Natural killer cell (primary cell): ENCODE measurements at places on chromosomes 4 and X. TPM values are rescaled to one million over a fixed set of nuclear protein-coding genes. Genes with fewer than 3 reads are reported as not detected.

DNA sequence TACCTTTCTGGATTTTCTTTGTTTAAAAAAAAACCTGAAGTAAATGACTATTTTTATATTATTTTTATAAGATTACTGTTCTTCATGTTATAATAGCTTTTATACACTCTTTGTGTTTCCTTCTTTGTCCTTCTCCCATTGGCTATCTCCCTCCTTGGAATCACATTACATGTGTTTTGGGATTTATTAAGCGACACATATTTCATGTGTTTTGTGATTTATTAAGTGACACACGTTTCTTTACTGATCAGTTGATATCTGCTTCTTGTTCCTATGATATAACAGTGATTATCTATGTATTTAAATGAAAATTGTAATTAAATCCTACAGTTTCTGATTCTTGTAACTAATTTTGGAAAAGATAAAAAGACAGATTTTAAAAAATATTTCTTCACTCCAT lies 817.3 kb upstream of the AGA start:
- DNase-seq = no peak
- no peaks in the 10 kb centered on the region for H3K4me1 ChIP-seq
- H3K27me3 ChIP-seq = no peaks in the 10 kb centered on the region
- no peaks in the 10 kb centered on the region for H3K36me3 ChIP-seq
- no peak overlapping the region for H3K4me3 ChIP-seq
- H3K27ac ChIP-seq = no peak overlapping the region

SPACA5 gene
- total RNA-seq = not detected

- no peaks in the 10 kb centered on the region for H3K27me3 ChIP-seq
- H3K36me3 ChIP-seq = no peaks in the 10 kb centered on the region
- DNase-seq = no peak
- no peak overlapping the region for H3K4me3 ChIP-seq
- no peak overlapping the region for H3K27ac ChIP-seq
These were observed 34.8 kb downstream of the ASMT start for GRCh38 chrX:1649621-1650020.

HHIP gene
- not detected for total RNA-seq

FHDC1 gene
- 0.23 TPM for total RNA-seq

DNA sequence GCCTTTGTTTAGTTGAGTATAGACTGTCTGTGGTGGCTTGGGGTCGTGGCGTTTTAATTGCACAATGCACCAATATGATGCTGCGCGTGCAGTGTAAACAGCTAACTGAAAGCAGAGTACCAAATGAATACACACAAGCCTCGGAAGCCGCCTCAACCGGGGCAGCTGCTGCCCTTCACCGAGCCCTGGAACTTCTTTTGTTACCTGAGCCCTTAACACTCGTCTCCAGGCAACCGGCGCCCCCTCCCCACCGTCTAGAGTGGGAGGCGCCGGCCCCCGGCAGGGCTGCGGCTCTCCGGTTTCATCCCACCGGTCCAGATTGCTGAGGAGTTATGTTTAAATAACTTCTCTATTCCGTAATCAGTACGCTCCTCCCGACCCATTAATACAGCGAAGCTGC lies 173.2 kb upstream of the TBL1X start:
- no peak overlapping the region for H3K4me3 ChIP-seq
- no peaks in the 10 kb centered on the region for H3K27me3 ChIP-seq
- DNase-seq = no peak
- no peaks in the 10 kb centered on the region for H3K36me3 ChIP-seq
- no peaks in the 10 kb centered on the region for H3K4me1 ChIP-seq
- no peak overlapping the region for H3K27ac ChIP-seq

DNA sequence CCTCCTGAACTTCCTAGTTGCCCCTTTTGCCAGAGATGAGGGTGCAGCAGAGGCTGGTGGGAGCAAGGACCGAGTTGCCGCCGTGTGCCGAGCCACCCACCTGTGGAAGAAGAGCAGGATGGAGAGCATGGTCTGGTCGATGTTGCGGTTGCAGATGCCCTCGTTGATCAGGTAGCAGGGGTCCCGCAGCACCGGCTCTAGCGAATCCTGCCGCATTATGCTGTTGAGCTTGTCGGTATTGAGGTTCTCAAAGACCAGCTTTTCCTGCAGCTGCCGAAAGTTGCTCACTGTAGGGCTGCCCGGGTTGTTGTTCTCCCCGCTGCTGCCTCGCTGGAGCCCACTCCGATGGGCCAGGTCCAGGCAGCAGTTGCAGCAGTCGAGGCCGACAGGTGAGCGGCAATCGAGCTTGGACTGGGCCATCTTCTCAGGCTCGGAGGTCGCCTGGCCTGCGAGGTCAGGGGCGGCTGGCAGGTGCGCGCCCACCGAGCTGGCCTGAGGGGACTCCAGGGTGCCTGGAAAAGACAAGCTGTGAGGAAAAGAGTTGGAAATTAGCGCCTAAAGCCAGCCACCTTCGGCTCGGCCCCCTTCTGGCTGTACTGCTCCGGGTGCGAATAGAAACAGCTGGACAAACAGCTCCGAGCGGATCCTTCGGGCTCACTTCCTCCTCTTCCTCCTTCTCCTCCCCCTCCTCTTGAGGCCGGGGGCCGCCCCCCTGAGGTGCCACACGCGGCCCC lies 420 bp downstream of the TSC22D3 start:
- H3K27ac ChIP-seq = no peak overlapping the region
- H3K4me1 ChIP-seq = peaks cover 23% of the 10 kb centered on the region
- H3K36me3 ChIP-seq = no peaks in the 10 kb centered on the region
- no peaks in the 10 kb centered on the region for H3K27me3 ChIP-seq

DNA sequence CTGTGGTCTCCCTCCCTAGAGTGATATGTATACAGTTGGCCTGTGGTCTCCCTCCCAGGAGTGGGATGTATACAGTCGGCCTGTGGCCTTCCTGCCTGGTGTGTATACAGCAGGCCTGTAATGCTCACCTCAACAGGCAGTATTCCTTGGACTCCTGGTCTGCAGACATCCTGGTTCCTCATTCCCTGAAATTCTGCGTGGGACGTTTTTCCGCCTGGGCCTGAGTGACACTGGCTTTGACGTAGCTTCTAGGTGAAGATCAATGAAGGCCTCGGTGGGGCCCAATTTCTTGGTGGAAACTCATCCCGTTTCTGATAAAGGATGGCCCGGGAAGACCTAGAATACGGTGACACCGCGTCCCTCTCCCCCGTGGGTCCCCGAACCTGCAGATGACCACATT lies 98.7 kb upstream of the PPP2R3B start:
- H3K27me3 ChIP-seq = no peaks in the 10 kb centered on the region
- no peak for DNase-seq
- H3K4me1 ChIP-seq = no peaks in the 10 kb centered on the region
- no peak overlapping the region for H3K4me3 ChIP-seq

PRSS12 gene
- total RNA-seq = not detected

DNA sequence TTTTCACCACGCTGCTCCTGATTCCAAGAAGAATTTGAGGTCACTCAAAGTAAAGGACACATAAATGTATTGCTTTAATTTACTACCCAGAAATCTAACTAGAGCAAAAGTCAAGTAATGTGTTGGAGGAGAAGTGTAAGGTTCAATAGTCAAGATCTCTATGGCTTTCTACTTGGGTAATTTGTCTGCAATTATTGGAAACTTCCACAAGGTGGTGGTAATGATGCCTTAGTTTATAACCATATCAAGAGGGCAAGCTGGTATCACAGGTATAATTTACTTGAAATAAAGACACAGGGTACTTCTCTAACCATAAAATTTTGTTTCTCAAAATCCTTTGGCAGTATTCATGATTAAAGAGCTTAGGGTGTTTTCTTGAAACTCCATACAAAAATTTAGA lies 10.2 kb upstream of the GRIA3 start:
- H3K4me3 ChIP-seq = no peak overlapping the region
- no peaks in the 10 kb centered on the region for H3K27me3 ChIP-seq
- no peaks in the 10 kb centered on the region for H3K36me3 ChIP-seq
- no peak overlapping the region for H3K27ac ChIP-seq

CXCR3 gene
- 13.7 TPM for total RNA-seq

XG gene
- not detected for total RNA-seq
